ENCODE measurements at places on chromosomes 16 and 17.

- no peak for DNase-seq
Measured at GRCh38 chr17:34624767-34625383, 45.5 kb downstream of the TMEM132E start.

DNA sequence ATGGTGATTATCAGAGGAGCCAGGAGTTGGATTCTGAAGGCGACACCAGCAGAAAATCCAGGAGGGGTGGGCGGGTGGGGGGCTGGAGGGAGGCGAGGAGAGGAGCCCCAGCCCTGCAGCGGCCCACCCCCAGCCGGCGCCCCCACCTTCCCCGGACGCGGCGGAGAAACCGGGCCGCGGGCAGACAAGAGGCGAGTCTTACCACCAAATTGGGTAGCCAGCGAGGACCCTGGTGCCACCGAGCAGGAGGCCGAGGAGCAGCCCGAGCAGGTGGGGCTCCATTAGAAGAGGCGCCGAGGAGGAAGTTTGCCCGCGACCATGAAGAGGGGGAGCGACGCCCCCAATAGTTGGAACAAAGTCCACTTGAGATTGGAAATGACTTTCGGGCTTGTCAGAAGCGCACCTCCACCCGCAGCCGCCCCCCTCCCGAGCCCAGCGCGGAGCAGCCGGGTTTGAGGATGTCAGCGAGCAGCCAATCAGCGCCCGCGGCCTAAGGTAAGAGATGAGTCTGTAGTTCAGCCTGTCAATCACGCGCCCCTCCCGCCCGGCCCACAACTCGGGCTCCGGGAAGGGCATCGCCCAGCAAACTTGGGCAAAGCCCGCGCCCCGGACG, at the start of gene WNT3:
TSS of gene WNT3 (minus strand) at position 377 of the 613 bp plus-strand sequence. CDS start at position 282, 95 bp downstream.
- DNase-seq = no peak

DNA sequence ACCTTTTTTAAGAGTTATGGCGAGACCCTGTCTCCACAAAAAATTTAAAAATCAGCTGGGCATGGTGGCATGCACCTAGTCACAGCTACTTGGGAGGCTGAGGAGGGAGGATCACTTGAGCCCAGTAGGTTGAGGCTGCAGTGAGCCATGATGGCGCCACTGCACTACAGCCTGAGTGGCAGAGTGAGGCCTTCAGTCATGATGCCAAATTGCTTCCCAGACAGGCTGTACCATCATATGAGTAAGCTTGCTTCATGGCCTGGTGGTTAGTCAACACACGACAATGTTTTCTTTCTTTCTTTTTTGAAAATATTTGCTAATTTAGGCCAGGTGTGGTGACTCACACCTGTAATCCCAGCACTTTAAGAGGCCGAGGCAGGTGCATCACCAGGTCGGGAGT, 12.5 kb downstream of the NTAN1 start:
- DNase-seq = no peak

DNA sequence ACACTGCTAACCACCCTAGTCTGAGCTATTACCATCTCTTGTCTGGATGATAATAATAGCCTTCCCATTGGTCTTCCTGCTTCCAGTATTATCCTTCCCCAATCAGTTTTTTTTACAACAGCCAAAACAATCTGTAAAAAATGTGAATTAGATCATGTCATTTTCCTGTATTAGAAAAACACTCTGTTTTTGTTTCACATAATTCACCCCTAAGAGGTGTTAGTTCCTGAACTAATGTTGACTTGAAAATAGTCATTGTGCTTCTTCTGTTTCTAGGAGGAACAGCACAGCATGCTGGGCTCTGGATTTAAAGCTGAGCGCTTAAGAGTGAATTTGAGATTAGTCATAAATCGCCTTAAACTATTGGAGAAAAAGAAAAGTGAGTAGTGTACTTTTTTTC, 20.0 kb downstream of the IST1 start:
- no peak for DNase-seq

DNA sequence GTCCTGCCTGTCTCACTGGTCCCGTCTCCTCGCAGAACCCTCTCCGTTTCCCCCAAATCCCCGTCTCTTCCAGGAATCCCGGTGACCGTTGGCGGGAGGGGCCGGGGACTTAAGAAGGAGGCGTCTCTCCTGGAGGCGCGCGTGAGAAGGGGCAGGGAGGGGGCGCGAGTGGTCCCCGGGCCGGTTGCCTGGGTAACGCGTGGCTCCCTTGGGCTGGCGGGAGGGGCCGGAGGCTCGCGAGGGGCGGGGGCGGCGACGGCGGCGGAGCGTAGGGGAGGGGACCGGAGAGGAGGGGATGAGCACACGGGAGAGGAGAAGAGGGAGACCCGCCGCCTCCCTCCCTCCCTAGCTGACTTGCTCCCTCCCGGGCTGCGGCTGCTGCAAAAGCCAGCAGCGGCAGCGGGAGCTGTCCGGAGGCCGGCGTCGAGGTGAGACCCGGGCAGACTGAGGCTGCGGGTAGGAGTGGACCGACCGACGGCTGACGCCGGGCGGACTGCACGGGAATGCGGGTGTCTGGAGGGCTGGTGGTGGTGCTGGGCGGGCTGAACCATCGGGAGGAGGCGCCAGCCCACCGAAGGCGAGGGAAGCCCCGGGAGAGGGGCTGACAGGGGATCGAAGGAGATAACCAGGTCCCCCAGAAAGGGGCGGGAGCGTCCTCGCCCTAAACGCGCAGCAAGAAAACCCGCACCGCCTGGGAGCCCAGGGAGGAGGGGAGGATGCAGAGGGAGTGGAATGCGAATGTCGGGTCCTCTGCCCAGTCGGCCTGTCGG, at the start of gene PRRT2:
TSS of gene PRRT2 (plus strand) at position 298 of the 770 bp plus-strand sequence. CDS start 862 bp downstream, outside the sequence.
- DNase-seq = peak; percentile 24

- peak; percentile 92 for DNase-seq
Measured at GRCh38 chr16:71230122-71230845, at the start of gene HYDIN. HYDIN (minus strand) TSS chr16:71230722; CDS start chr16:71186895, 43,827 bp downstream.

GRCh38 chr17:80957461-80957941, 34.1 kb upstream of the CHMP6 start:
- DNase-seq = no peak

GRCh38 chr16:88116121-88116520, 164.9 kb downstream of the BANP start:
- peak; percentile 78 for DNase-seq

GRCh38 chr17:30449480-30449879, 27.7 kb upstream of the GOSR1 start:
- DNase-seq = no peak

- no peak for DNase-seq
Measured at GRCh38 chr17:10290041-10290440, 82.8 kb downstream of the MYH13 start.

GRCh38 chr16:80948886-80949493, 57.7 kb downstream of the CMC2 start:
- peak; percentile 2 for DNase-seq

DNA sequence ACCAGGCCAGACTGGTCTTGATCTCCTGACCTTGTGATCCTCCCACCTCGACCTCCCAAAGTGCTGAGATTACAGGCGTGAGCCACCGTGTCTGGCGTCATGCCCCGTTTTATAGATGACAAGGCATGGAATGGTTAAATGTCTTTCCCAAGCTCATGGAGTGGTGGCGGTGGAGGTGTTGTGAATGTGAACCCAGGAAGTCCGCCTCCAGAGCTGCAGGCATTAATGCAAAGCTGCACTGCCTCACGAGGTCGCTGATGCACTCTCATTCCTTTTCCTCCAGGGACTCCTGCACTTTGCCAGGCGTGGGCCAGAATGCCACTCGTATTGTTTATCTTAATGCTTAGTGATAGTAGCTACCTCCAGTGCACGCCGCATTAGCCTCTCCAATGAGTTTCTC, 149.6 kb downstream of the WWOX start:
- no peak for DNase-seq

DNA sequence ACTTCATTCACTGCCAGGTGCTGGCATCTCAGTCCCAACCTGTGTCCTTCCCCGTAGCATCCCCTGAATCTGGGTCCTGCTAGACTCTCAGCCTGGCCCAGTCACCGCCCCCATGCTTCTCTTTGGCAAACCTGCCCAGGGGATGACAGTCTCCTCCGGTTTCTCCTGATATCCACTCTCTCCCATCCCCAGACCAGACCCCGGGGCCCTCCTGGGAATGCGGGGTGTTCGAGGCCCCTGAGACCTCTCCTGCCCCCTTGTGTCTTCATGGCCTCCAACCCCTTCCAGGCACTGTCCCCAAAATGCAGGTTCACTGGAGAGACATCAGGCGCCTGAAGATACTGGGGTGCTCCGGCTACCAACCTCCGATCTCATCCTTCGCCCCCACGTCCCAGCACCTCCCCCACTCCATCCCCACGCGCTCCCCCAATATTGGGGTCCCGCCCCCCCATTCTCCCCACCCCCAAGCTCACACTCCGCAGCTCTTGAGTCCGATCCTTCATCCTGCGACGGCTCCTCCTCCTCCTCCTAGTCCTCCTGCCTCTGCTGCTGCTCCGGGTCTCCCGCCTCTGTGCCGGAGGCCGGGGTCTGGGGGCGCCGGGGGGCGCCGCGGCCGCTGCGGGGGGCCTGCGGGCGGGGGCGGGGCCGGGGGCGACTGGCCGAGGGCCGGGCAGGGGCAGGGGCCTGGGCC, 399 bp downstream of the STX1B start:
- DNase-seq = no peak

- DNase-seq = no peak
Measured at GRCh38 chr16:17828012-17828411, 357.3 kb upstream of the XYLT1 start.

DNA sequence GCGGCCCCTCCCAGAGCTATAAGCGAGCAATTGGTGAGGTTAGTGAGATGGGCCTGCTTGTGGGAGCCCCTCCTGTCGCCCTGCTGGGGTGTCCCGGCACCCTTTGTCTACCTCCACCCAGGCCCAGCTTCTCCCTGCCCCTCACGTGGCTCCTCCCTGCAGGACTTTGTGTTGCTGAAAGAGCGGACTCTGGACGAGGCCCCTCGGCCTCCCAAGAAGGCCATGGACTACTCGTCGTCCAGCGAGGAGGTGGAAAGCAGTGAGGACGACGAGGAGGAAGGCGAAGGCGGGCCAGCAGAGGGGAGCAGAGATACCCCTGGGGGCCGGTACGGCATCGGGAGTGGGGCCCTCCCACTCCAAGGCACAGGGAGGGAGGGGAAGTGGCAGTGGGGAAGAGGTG, 6.1 kb upstream of the C17orf107 start:
- DNase-seq = no peak

DNA sequence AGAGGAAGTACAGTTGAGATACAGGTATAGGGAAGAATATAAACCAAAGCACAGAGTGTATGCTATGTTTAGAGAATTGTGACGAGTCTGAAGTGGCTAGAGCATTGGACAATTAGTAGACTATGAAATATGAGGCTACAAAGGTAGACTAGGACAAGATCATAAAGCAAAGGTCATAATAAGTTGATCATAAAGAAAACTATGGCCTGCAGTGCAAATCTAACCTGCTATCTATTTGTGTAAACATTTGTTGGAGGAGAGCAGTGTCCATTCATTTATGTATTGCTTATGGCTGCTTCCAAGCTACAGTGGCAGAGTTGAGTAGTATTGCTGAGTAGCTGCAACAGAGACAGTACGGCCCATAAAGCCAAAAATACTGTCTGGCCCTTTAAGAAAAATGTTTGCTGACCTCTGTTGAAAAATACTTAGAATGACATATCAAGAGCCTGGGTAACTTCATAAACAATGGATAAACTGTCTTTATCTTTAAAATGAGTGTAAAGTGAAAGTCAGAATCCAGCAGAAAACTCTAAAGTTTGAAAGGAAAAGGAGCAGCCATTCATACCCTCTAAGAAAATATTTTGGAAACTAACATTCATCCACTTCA, 14.5 kb upstream of the OR1E2 start:
- DNase-seq = no peak

GRCh38 chr17:28425206-28425605, 19.2 kb upstream of the SLC46A1 start:
- DNase-seq = no peak

DNA sequence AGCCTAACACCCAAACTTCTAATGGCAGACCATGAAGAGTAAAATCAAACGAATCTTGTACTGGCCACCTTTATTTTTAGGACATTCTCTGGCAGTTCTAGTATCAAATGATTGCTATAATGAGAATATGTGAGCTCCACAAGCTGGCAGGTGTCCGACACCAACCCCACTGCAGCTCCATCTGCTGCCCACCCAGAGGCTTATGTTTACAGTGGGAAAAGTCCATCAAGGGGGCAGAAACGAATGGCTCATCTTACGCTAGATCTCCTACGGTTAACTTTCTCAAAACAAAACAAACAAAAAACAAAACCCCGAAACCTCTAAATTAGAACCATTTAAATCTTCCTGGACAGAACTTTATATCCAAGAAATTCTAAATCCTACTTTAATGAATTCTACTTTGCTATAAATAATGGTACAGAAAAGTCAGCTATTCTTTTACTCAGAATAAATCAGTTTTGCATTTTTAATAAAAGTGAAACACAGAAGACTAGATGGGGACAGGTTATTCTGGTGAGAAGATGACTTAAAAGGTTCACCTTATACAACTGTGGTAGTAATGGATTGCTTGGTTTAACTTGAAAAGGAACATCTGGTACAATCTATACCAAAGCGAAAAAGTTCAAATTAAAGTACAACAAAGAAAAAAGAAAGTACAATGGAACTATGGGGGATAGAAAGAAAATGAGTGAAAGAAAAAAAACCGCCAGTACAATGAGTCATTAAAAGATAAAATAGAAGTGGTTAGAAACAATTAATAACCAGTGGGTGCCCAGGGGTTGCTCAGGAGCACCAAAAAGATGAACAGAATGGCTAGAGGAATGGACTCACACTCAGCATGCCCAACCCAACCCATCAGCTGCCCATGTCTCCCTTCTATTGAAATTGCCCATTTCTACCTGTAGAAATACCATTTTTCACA, 40.2 kb downstream of the GRB2 start:
- DNase-seq = peak; percentile 17
